ENCODE measurements at places on chromosomes 1 and 21. TPM values are rescaled to one million over a fixed set of nuclear protein-coding genes. Genes with fewer than 3 reads are reported as not detected.

NTMT2 gene
- total RNA-seq, result not detected

- no peak for DNase-seq
Measured at GRCh38 chr1:87523466-87523865, 194.8 kb downstream of the LMO4 start.

DNA sequence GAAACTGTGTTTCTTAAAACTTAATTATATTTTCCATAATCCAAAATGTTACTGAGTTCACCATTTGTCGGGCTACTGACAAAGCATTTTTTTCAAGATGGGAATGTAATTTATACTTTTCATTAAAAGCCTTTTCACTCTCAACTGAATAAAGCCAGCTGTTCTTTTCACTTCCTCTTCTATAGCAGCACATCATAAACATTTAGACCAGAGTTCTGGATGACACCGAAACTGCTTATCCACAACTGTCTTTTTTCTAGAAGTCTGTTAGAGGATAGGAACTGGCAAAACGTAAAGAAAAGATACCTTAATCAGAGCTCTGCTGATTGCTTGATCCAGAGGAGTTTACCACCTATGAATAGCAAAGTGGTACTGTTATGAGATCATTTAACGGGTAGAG lies 594.7 kb downstream of the ADGRL2 start:
- no peak for DNase-seq

DNA sequence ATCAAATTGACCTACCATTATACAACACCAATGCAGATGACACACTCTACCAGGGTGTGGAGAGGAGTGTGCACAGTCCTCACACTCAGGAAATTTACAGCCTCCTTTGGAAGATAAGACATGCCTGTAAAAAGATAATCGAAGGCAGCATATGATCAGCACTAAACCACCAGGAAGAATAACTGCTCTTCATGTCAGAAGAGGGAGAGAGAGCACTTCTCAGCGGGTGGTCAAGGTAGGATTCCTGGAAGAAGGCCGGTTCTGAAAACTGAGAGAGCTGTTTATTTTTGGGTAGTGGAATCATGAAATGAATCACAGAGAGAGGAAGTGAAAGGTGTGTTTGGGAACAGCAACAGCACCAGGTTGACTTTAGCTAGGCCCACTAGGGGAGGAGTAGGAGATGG lies 14.0 kb upstream of the ZNF697 start:
- no peak for DNase-seq

DNA sequence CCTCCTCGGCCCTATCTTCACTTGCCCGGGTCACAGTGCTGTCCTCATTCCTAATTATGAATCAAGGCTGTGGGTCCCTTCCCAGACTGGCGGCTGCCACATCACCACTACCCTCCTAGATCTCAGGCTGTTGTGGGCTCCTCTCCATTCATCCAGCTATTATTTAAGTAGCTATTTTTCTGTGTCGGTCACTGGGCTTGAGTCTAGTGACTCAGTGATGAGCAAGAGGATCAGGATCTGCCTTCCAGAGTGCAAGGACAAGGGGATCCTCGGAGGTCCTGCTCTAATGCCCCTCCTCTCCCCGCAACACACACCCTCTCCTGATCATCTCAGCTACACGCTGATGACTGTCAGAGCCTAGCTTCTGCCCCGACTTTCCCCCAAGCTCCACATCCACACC lies 34.1 kb downstream of the CDCP2 start:
- DNase-seq, result no peak

MAN1C1 gene
- 6.1 TPM for total RNA-seq

GRCh38 chr1:21543598-21543997 lies 34.4 kb downstream of the ALPL start:
- DNase-seq, result no peak

RHBG gene
- total RNA-seq, result 1.6 TPM

DNA sequence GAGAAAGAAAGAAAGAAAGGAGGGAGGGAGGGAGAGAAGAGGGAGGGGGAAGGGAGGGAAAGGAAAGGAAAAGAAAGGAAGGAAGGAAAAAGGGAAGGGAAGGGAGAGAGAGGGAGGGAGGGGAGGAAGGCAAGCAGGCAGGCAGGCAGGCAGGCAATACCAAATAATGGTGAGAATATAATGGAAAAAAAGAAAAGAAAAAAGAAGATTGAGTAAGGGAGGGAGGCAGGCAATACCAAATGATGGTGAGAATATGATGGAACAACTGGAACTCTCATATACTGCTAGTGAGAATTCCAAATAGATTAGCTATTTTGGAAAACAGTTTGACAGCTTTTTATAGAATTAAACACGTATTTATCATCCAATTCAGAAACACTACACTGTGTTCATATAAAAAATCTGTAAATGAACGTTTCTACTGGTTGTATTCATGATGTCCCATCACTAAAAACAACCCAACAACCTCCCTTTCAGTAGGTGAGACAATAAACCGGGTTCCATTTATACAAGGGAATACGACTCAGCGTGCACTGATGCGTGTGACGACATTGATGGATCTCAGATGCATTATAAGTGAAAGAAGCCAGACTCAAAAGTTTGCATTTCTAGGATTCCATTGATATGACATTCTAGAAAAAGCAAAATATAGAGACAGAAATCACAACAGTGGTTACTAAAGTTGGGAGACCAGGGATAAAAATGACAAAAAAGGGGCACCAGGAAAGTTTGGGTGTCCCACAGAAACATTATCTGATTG lies 226.4 kb downstream of the DSCAM start:
- no peak for DNase-seq

NBL1 gene
- total RNA-seq, result 80.6 TPM

DNA sequence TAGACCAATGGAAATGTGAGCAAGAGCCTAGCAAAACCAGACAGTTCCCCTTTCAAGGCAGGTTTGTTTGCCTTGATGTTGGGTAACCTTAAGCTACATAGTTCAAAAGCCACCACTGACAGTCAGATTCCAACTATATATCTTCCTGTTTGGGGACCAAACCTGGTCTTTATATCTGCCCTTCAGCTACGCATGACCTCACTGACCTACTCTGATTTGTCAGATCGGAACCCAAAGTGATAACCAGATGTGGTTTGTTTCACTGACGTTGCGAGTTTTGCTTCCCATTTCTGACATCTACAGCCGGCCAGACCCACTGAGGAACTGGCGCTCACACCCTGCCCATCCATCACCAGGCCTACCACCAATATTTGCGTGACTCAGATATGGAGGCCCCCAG lies 361.1 kb upstream of the CHRM3 start:
- no peak for DNase-seq

GPN2 gene
- total RNA-seq, result 10.7 TPM

DNA sequence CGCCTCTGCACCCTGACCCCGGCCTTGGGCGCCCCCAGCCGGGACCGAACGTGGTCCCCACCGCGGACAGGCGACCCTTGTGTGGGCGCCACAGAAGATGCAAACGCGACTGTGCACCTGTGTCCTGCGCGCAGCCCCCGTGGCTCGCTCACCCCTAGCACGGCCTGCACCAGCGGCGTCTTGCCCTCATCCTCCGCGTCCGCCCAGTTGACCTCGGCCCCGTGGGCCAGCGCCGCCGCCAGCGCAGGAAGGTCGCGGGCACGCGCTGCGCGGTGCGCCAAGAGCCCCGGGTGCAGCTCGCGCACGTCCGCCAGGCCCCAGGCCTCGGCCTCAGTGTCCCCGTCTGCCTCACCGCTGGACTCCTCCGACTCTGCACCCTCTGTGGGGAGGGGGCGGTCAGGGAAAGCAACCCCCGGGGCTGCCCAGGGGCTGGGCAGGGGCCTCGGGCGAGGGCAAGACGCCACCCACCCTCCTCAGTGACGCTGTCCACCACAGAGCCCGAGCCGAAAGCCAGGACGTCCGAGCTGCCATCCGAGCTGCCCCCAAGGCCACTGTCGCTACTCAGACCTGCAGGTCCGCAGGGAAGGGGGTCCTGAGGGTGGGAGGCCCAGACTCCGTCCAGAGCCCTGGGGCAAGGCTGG lies 13.4 kb downstream of the ACAP3 start:
- no peak for DNase-seq

DNA sequence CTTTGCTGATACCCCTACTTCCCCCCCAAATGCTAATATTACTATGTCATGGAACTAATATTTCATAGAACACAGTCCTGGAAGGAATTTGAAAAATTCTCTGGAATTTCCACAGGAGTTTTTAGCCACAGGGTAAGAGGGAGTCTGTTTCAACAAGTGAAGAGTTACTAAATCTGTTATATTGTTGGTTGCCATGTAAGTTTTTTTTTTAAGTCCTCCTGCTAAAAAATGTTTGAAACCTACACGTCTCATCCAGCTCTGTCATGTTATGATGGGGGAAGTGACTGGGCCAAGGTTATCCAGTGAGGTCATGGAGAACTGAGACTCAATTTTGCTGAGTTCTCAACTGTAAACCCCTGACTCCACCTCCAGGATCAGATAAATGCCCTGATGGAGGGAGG lies 60.8 kb upstream of the USP24 start:
- DNase-seq, result no peak

DNA sequence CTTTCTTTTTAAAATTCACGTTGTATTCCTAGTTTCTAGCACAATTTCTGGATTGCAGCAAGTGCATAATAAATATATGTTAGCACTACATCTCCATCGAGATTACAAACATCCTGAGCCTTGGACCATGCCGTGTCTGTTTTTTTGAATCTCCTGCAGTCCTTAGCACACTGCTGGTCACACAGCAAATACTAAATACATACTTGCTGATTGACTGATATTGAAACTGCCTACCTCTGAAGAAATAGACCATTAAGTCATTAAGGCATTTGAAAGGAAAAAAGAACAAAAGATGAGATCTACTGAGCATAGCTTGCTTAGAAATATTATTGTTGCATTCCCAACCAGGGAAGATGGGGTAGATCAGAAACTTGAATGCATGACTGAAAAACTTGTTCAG lies 369.1 kb downstream of the PTBP2 start:
- no peak for DNase-seq

AMY2A gene
- total RNA-seq, result not detected

DNA sequence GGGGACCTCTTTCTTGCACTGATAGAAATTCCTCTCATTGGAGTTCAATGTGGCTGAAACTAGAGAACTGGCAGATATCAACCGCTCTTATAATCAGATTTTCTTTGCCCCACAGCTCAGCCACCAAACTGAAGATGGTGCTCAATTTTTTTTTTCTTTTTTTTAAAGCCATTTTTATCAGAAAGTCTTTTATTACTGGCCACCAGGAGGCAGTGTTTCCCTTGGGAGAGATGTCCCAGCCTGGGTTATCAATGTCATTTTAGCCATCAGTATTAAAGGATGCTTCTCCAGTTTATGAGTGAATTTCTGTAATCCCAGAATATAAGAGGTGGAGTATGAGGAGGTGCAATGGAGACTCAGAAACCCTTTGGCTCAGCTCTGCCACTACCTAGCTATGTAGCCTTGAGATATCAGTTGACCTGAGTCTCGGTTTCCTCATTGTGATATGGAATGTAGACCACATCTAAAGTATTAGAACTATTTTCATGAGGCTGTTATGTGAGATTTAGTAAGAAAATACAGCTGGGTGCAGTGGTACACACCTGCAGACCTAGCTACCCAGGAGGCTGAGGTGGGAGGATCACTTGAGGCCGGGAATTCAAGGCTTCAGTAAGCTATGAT lies 27.6 kb downstream of the CD244 start:
- DNase-seq, result no peak

DNA sequence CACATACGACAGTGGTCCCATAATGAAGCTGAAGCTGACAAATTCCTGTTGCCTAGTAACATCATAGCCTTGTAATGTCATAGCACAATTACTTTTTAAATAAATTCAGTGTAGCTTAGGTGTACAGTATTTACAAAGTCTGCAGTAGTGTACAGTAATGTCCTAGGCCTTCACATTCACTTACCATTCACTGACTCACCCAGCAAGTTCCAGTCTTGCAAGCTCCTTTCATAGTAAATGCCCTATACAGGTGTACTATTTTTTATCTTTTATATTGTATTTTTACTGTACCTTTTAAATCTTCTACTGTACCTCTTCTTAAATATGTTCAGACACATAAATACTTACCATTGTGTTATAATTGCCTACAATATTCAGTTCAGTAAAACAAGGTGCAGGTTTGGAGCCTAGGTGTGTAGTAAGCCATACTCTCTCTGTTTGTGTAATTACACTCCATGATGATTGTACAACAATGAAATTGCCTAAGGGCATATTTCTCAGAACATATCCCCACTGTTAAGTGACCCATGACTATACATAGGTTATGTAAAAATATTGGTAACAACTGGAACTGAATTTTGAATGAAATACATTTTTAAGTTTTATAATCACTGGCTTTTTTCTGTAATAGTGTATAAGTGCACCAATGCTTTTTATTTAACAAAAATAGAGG lies 33.5 kb upstream of the ADAM30 start:
- DNase-seq, result no peak

WLS gene
- 87.8 TPM for total RNA-seq

DNA sequence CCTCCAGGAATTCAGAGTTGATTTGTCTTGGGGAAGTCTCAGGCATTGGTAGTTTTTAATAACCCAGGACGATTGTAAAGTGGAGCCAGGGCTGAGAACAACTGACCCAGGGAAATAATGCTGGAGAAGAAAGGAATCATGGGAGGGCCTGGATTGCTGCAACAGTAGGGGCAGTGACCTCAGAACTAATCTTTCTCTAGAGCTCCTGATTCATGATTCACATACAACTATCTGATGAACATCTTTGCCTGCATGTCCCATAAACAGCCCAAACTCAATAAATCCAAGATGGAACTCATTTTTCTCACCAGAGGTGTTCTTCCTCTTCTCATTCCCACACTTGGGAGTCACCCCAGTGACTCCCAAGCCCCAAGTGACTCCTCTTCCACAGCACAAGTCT lies 8.1 kb upstream of the G0S2 start:
- DNase-seq, result no peak

C1orf87 gene
- not detected for total RNA-seq

LCE1F gene
- total RNA-seq, result not detected

DNA sequence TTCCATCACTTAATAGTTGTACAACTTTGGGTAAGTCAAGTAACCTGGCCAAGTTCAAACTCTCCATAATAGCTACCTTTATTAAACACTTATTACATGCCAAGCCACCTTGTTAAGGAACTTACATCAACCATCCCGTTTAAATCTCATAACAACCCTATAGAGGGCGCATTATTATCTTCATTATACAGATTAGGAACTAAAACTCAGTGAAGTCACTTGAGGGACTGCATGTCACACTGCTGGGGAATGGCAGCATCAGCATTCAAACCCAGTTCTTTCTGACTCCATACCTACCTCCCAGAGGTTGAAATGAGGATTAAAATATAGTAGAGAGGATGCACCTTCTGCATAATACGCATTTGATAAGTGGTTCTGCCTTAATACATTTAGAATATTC lies 47.1 kb upstream of the PLA2G2C start:
- DNase-seq, result no peak

- no peak for DNase-seq
Measured at GRCh38 chr1:220877377-220878095, 1.7 kb upstream of the HLX start.

CLCA4 gene
- total RNA-seq, result 357 TPM

SAMD13 gene
- 0.35 TPM for total RNA-seq

- no peak for DNase-seq
Measured at GRCh38 chr1:49686107-49686506, 337.6 kb downstream of the AGBL4 start.

GRCh38 chr21:28767523-28767922 lies 225.2 kb downstream of the LTN1 start:
- DNase-seq, result no peak

- DNase-seq, result no peak
Measured at GRCh38 chr1:40421431-40422384, 28.6 kb upstream of the ZFP69B start.

Measured in esophagus squamous epithelium (tissue), 5 donors.